Endothelial cell of umbilical vein (primary cell): ENCODE measurements at places on chromosomes 5 and 9. TPM values are rescaled to one million over a fixed set of nuclear protein-coding genes. Genes with fewer than 3 reads are reported as not detected.

DNA sequence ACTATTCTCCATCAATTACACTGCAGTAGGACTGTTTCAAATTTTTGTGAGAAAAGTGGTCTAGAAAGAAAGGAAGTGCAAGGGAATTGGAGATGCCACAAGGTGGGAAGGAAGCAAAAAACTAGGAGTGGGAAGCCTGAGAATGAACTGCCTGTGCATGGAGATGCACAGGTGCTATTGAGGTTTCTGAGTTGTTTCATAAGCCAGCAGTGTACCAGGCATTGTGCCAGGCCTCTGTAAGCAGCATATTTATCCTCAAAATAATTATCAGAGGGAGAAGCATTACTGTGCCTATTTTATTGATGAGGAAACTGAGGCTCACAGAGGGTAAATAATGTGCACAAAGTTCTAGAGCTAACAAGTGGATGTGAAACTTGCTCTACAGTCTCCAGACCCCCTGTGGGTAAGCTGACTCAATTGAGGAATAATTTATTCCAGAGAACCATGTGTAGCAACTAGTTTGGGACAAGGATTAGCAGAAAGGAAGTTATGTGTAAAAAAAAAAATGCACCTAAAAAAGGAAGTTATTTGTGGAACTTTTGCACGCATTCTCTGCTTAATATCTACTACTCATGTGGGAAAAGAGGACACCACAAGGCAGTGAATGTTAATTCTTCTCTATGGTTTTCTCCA lies 96.7 kb downstream of the SNCAIP start:
- H3K27me3 ChIP-seq, result no peaks in the 10 kb centered on the region
- no peaks in the 10 kb centered on the region for H3K4me1 ChIP-seq
- H3K27ac ChIP-seq, result no peak overlapping the region
- H3K36me3 ChIP-seq, result no peaks in the 10 kb centered on the region
- no peak overlapping the region for H3K4me3 ChIP-seq
- DNase-seq, result no peak

DNA sequence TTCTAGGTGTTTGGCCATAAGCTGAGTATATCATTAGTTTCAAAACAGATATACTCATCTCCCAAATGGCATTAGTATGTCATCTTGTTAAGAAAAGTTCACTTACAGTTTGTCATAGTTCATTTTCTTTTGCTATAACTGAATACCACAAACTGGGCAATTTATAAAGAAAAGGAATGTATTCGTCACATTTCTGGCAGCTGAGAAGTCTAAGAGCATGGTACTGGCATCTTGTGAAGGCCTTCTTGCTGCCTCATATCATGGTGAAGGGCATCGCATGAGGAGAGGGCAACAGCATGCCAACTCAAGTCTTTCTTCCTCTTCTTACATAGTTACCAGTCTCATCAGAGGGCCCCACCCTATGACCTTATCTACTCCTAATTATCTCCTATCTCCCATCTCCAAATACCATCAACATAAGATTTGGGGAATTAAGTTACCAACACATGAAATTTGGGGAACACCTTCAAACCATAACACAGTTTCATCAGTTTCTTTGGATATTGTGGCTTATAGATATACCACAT lies 20.4 kb upstream of the ITGA1 start:
- H3K27ac ChIP-seq, result no peak overlapping the region
- H3K27me3 ChIP-seq, result no peaks in the 10 kb centered on the region
- H3K36me3 ChIP-seq, result no peaks in the 10 kb centered on the region
- no peak overlapping the region for H3K4me3 ChIP-seq

DNA sequence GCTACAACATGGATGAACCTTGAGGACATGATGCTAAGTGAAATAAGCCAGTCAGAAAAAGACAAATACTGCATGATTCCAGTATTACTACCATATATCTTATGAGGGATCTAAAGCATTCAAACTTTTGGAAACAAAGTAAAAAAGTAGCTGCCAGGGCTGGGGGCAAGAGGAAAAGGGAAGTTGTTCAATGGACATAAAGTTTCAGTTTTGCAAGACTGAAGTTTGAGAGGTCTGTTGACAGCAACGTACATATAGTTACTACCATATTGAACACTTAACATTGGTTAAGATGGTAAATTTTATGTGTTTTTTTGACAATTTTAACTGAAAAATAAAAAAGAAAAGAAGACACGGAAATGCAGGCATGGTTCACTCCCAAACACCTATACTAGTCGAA lies 77.6 kb downstream of the MAPKAP1 start:
- H3K4me1 ChIP-seq, result peaks cover 26% of the 10 kb centered on the region
- H3K27ac ChIP-seq, result no peak overlapping the region
- no peak overlapping the region for H3K4me3 ChIP-seq
- no peak for DNase-seq
- no peaks in the 10 kb centered on the region for H3K36me3 ChIP-seq
- H3K27me3 ChIP-seq, result no peaks in the 10 kb centered on the region

- H3K27me3 ChIP-seq, result no peaks in the 10 kb centered on the region
- H3K4me1 ChIP-seq, result peaks cover 44% of the 10 kb centered on the region
- no peaks in the 10 kb centered on the region for H3K36me3 ChIP-seq
- peak within 1 kb of the TSS; percentile 99 for H3K4me3 ChIP-seq
- DNase-seq, result peak; percentile 91
Measured at GRCh38 chr5:124745928-124746915, at the start of gene ZNF608. Gene ZNF608, minus strand, starts transcription at chr5:124746639. Its CDS starts 1,650 bp downstream, at chr5:124744989.

DNA sequence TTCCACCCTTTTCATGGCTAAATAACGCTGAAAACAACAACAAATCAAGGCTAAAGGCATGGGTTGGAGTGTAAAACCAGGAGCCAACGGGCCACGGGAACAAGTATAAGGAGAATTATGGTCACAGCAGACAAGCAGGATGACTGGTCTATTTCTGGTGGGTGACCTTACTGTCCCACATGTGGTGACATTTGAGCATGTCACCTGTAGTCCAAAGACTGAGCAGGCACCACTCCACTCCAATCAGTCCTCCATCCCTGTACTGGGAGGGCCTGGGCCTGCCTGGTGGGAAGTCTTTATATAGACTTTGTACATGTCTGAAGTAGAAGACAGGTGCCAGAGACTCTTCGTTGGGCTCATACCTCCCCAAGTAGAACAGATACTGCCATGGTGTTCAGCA lies 36.8 kb downstream of the C9orf153 start:
- no peak overlapping the region for H3K27ac ChIP-seq
- H3K4me1 ChIP-seq, result no peaks in the 10 kb centered on the region
- no peaks in the 10 kb centered on the region for H3K36me3 ChIP-seq
- no peak overlapping the region for H3K4me3 ChIP-seq

DNA sequence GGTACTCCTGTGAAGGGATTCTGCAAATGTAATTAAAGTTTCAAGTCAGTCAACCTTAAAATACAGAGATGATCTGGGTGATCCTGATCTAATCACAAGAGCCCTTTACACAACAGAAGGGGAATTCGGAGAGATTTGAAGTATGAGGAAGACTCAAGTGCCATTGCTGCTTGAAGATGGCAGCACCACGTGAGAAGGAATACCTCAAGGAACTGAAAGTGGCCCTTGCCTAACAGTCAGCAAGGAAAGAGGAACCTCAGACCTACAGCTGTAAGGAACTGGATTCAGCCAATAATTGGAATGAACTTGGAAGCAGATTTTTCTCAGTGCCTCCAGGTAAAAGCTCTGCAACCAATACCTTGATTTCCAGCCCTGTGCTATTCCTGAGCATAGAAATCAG lies 87.4 kb downstream of the THBS4 start:
- no peak overlapping the region for H3K27ac ChIP-seq
- no peaks in the 10 kb centered on the region for H3K27me3 ChIP-seq
- no peaks in the 10 kb centered on the region for H3K4me1 ChIP-seq
- no peak for DNase-seq
- H3K4me3 ChIP-seq, result no peak overlapping the region

DNA sequence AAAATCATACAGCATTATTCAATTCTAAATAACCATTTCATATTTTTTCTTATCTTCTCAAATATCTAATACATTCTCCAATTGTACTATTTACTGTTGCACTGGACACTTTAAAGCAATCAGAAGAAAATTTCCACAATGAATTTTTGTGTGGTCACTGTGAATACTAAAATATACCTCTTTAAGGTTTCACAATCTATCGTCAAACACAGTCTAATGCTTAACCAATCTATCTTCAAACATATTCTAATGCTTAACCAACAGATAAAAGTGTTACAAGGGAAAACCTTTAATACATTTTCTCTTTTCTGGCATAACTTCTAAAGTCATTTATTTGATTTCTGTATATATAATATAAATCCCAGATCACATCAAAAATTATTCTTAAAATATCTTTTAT lies 2035.5 kb upstream of the CDH6 start:
- no peak for DNase-seq
- no peaks in the 10 kb centered on the region for H3K27me3 ChIP-seq
- no peaks in the 10 kb centered on the region for H3K4me1 ChIP-seq
- H3K4me3 ChIP-seq, result no peak overlapping the region

Gene ACSL6
- total RNA-seq, result not detected in 2 replicates
